GM04504 (cell line): ENCODE measurements at places on chromosomes 3 and 15.

- DNase-seq = no peak
Measured at GRCh38 chr15:72196409-72197040, 1.1 kb downstream of the GRAMD2A start.

DNA sequence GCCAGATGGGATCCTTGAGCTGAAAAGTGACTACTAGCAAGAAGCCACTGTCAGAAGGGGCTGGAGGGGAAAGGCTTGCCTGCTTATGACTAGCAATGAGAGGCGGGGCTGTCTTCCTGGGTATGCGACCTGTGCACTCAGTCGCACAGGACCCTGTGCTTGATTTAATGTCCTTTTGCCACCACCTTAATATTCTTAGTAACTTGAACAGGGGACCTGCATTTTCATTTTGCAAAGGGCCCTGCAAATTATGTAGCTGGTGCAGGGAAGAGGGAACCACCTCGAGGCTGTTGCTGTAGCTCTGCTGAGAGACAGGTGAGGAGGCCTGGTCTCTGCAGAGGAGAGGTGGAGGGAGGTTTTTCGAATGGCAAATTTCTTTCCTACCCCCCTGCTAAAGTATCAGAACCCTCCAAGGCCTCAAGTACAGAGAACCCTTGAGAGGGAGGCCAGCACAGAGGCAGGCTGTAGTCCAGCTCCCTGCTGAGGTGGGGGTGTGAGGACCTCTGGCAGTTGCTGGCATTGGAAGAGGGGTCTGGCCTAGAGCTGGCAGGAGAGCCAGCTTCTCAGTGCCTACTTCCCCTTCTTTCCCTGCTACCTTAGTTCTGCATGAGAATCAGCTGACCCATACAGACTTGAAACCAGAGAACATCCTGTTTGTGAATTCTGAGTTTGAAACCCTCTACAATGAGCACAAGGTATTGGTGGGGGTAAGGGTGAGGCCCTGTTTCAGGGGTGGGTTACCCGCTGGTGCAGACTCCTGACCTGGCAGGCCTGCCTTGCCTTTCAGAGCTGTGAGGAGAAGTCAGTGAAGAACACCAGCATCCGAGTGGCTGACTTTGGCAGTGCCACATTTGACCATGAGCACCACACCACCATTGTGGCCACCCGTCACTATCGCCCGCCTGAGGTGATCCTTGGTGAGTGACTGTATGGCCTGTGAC, 11.4 kb downstream of the CLK3 start:
- DNase-seq = no peak

DNA sequence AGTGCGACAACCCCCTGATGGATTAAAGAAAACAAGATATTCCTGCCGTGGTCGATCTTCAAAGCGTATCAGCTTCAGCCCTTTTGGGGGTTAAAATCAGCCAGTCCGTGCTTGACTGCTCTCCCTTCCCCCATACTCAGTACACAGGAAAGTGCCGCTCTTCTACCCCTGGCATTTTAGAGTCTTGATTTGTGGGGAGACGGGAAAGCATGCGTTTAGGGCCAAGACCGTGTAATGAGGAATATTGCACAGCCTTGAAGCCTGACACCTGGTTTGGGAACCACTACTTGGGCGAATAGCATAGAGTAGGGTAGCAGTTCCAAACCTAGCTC, 540 bp upstream of the EDC3 start:
- no peak for DNase-seq

DNA sequence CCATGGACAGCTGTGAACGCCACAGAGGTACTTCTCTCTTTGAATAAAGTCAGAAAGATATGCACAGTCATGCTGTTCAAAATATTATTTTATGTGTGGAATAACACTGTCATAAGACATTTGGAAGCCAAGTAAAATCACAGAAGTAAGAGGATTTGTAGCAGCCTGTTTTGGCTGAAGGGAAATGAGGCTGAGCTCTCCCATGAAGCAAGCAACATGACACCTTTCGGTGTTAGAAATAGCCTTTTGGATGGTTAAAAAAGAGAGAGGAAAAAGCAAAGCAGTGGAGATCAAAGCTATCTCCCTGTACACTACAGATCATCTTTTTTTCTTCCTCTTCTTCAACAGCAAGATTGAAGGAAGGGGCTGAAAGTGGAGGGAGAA, 755.3 kb downstream of the ROBO1 start:
- DNase-seq = no peak

- DNase-seq = no peak
Measured at GRCh38 chr15:47806008-47806407, 88.7 kb downstream of the SEMA6D start.

DNA sequence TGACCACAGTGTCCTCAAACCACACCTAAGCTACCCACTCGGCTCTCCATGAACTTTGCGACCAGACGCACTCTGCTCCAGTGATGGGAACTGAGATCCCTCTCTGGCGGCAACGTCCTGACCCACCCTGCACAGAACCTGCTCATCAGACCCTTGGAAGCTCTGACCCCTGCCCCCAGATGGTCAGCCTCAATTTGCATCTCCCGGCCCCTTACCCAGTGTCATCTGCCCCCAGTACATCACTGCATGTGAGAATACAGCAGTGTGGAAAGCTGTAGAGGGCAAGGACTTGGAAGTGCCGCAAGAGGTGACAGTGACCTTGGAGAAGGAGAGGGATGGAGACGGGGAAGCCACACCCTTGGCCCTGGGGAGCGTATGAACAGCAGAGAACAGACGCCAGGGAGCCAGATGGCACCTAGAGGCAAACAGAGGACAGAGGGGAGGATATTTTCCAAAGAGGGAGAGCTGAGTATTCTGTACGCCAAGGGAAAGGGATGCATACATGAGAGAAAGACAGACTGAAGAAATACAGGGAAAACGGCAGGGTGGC, 192.0 kb downstream of the XXYLT1 start:
- no peak for DNase-seq

GRCh38 chr15:45456212-45457106, 66.1 kb downstream of the SLC30A4 start:
- DNase-seq = peak; percentile 99

DNA sequence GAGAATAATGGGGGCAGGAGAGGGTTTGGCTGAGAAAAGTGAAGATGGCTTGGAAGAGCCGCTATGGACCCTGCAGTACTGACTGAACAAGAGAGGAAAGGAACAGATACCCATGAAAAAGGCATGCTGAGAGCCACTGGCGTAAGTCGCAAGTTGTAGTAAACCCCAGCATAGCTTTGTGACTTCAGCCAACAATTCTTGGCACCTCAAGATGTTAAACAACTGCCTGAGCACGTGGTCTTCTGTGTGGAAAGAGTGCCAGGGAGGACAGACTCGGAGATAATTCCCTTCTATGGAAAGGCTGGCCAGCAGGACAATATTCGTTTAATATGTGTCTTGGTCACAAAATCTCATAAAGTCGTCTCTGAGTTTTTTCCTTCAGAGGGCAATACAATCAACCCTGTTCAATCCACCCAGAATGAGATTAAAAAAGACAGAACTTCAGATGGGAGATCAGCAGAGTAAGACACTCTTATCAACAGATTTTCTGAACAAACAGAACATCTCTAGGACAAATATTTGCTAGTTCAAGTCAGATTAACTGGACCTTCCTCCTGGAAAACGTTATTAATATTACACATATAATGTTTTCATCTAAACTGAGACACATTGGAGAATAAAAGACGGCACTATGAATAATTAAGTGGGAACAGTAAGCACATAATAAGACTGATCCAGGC, 49.2 kb downstream of the NEK10 start:
- no peak for DNase-seq

GRCh38 chr3:169863458-169863899, 6.3 kb downstream of the LRRC31 start:
- peak; percentile 39 for DNase-seq

DNA sequence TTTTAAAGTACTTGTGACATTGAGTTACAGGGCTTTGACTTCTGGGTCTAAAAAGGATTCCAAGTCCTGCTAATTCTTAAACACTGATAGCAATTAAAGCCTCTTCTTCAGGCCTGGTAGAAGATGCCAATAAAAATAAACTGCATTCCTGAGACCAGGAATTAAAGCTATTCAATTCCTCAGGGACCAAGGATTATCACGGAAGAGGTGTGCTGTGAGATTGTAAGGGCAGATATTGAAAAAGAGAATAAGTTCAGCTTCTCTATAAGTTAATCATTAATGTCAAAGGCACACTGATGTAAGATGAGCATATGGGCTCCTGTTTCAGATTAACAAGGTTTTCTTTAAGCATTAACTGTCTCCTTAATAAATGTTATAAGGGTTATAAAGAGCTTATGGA, 611.3 kb downstream of the SI start:
- DNase-seq = no peak

DNA sequence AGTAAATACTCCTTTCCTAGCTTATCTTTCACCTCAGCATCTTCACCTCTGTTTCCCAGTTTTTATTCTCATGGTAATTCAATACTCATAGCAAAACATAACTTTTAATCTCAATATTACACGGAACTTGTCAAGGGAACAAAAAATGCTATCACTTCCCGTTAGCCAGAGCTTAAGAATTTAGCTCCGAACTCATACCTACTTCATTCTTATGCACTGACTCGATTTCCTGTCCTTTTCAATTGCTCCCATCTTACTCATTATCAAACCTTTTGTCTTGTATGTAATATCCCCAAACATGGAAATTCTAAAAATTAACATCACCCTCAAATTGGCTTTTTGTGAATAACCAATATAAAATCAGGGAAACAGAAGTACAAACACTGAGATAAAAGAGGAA, 28.2 kb downstream of the MYEF2 start:
- no peak for DNase-seq

DNA sequence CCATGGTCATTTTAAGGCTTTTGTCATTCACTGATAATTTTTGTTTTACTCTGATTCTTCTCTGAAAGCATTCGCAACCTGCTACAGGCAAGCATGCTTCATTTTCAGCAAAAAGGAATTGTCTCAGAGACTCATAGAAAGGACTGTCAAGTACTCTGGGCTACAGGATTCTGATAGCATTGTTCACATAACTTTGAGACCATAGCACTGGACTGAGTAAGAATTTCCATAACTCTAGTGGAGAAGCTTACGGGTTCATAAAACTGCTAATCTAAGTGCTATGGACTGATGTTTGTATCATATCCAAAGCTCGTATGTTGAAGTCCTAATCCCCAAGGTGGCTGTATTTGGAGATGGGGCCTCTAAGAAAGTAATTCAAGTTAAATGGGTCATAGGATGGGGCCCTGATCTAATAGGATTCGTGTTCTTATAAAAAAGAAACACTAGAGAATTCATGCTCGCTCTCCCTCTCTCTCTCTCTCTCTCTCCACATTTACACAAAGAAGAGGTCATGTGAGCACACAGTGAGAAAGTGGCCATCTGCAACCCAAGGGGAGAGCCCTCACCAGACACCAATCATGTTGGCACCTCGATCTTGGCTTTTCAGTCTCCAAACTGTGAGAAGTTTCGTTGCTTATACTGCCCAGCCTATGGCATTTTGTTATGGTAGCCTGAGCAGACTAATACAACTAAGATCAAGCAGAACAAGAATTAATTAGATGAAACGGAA, 60.4 kb downstream of the CRYGS start:
- no peak for DNase-seq

DNA sequence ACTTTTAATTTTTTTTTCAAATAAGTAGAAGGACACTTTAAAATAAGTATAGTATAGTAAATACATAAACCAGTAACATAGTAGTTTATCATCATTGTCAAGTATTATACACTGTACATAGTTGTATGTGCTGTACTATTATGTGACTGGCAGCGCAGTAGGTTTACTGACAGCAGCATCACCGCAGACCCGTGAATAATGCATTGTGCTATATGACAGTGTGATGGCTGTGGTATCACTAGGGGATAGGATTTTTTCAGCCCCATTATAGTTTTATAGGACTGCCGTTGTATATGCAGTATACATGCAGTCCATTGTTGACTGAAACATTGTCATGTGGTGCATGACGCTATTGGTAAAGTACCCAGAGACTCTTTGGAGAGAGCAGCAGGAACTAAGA, 306.5 kb downstream of the SQOR start:
- DNase-seq = no peak

- DNase-seq = no peak
Measured at GRCh38 chr15:29101491-29101890, 168.1 kb downstream of the NSMCE3 start.

GRCh38 chr3:175526609-175527280, 667.6 kb downstream of the NAALADL2 start:
- DNase-seq = no peak

GRCh38 chr15:88204584-88204983, 52.0 kb downstream of the NTRK3 start:
- no peak for DNase-seq

- no peak for DNase-seq
Measured at GRCh38 chr15:33119865-33120264, 74.6 kb downstream of the FMN1 start.

DNA sequence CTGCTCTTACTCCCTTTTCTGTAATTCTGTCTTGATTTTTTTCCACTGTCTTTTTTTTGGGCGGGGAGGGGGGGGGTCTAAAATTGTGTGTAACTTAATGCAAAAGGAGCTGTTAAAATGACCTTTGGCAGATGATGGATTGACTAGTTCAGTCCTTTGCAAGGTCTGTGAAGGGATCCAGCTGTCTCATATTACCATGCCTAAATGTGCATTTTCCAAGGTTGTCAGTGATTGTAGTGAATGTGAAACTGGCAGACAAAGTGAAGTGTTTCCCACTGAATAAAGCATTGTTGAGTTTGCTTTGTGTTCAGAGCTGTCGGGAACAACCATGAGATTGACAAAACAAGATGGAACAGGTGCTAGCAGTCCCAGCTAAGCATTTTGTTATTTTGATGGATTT, 110.1 kb upstream of the SKOR1 start:
- DNase-seq = no peak

DNA sequence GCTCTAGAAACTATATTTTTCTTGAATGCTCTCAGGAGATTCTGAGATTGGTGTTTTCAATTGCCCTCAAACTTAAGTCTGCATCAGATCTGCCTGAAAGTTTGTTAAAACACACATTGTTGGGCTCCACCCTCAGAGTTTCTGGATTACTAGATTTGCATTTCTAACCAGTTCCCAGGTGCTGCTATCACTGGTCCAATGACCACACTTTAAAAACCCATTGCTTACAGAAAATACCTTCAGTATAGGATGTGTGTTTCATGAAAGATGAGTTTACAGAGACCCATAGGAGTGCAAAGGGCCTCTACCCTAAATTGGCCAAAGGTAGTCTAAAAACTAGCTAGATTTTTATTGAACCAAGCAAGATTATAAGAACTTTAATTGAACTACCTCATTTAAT, 17.8 kb downstream of the GRM7 start:
- no peak for DNase-seq

DNA sequence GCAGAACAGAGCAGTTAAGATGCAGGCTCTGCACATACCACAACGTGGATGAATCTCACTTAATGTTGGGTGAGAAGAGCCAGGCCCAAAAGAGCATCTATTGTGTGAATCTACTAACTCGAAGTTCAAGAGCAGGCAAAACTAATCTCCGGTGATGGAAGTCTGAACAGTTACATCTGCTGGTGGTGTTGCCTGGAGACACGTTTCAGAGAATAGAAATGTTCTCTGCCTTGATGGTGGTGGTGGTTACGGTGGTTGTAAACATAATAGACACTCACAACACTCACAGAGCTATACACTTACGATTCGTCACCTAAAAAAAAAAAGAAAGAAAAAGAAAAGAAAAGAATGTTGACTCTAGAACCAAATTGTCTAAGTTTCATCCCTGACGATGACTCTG, 86.8 kb downstream of the LIPC start:
- DNase-seq = no peak

- DNase-seq = no peak
Measured at GRCh38 chr3:114333923-114334240, 40.1 kb downstream of the TIGIT start.
